ENCODE measurements at places on chromosomes 4 and X. TPM values are rescaled to one million over a fixed set of nuclear protein-coding genes. Genes with fewer than 3 reads are reported as not detected.

The XPNPEP2 gene
- 0.25 TPM for total RNA-seq

The PPID gene
- total RNA-seq, result 26.2 TPM

The KLF3 gene
- 25.9 TPM for total RNA-seq

The GASK1B gene
- 6.5 TPM for total RNA-seq

GRCh38 chr4:128350449-128351045, 62.9 kb upstream of the PGRMC2 start:
- no peak for DNase-seq

DNA sequence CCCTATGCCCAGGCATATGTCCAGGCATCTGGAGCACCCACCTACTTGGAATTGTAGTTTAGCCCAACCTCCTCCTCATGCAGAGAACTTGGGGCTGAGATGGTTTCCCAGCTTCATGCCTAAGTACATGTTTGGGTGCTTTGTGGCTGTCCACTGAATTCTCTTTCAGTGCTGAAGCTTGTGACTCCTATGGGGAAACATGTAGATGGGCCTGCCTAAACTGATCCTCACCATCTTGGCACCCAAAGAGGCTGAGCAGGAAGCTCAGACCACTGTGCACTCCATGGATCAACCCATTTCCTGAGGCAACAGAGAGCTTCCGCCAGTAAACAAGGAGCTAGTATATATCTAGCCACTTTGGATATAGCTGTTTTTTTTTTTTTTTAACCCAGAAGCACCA, 2733.7 kb downstream of the PCDH7 start:
- DNase-seq, result no peak

DNA sequence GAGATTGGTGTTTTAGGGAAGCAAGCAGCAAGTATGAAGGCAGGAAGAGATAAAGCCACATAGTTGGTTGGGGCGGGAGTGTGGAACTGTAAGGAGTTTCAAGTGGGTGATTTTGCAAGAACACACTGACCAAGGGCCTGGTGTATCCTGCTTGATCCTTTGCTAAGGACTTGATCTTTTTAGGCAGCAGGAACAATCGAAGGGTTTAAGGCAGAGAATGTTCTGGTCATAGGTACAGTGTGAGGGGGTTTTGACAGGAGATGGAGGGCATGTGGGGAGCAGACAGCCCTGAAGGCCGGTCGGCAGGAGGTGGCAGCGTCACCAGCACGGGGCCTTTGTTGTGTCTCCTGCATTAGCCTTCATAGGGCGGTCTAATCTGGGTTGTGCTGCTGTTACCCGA, 54.7 kb downstream of the FAM193A start:
- DNase-seq, result no peak
